ENCODE measurements at places on chromosomes 5 and 9. TPM values are rescaled to one million over a fixed set of nuclear protein-coding genes. Genes with fewer than 3 reads are reported as not detected.

DNA sequence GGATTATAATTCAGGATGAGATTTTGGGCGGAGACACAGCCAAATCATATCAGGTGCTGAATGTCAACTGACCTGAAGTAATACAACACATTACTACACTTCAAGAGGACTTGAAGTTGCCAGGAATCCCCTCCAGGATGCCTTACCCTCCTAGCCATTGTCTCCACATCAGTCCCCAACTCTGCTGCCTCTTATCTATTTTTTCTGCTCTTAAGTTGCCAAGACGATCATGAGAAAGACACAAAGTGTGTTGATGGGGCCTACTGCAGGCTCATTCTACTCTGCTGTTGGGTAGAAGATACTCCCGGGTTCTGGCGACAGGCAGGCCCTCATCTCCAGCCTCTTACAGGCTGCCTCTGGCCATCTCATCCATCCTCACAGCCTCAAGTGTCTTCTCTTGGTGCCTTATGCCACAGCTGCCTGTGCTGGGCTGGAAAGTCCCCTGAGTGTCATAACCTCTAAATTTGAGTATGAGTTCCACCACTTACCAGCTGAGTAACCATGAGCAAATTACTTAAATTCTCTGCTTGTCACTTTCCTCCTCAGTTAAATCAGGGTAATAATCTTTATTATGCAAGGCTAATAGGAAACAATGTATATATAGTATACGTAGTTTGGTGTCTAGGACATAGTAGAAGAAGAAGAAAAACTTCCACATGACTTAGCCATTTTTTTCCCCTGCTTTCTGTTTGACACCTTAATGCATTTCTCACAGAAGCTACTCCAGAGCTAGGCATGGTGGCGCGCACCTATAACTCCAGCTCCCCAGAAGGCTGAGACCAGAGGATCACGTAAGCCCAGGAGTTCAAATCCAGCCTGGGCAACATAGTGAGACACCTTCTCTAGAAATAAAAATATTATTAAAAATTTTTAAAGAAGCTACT is 73.0 kb upstream of the SNX2 start:
- DNase-seq, result no peak

DNA sequence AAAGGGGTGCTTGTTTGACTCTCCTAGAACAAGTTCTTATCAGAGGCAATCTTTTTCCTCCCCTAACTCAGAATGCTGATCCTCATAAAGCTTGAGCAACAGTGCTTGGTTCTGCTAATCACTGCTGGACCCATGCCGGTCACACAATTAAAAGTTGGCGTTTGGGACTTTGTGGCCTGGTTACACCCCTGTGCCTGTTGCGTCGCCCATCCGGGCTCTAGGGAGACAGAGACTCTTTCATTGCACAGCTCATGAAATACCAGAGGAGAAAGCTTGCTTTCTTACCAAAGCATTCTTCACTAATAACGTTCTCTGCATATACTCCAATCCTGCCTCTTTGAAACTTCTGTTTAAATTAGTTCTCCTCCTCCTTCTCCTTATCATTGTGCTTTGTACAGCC is 301.1 kb downstream of the NR3C1 start:
- DNase-seq, result no peak

- DNase-seq, result no peak
Measured at GRCh38 chr9:91663858-91664257, 240.2 kb upstream of the NFIL3 start.

- no peak for DNase-seq
Measured at GRCh38 chr5:103546858-103547257, 15.7 kb downstream of the NUDT12 start.

HSPB3 gene
- not detected for total RNA-seq

DNA sequence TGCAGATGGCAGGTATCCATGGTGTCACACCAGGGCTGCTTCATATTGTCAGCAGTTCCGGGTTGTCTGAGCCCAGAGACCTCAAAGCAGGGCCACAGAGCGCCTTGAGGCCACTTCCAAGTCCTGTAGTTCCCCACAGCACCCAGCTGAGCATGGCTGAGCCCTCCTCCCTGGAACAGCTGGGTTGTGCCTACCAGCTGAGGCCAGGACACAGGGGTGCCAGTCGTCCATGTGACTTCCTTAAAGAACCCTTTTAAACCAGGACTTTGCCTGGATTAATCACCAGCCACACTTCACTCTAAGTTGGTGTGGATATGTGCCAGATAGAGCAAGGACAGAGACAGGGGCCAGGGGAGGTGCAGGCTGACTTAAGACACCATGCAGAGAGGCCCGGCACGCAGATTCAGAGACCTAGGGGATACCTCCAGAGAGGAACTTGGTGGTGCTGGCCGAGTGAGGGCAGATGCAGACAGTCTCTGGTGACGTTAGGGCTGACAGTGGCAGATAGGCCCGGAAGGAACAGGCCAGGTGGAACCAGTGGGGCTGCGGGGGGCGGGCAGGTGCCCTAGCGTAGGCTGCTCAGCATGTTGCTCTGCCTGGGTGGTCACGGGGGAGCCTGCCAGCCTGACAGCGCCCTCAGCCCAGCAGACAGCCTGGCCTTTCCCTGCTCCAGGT is 142.7 kb downstream of the CACNA1B start:
- no peak for DNase-seq

PLPP7 gene
- total RNA-seq, result 6.6 TPM

DNA sequence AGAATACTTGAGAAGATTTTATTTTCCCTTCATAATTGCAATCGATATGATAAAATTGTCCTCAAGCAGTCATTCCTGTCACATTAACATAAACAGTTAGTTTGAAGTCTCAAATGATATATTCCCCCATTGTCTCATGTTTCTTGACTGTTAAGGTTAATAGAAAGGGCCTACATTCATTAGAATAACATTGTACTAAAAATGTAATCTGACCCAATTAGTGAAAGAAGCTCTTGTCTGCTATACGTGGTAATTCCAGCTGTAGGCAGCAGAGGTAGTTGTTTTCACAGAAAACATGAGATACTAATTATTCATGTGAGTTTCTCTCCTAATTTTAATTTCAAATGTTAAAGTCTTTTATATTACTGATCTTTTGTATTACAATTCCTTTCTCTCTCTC is 25.9 kb upstream of the AP3B1 start:
- no peak for DNase-seq

GRCh38 chr5:151344088-151344487 is 3.3 kb downstream of the SLC36A2 start:
- DNase-seq, result no peak

DNA sequence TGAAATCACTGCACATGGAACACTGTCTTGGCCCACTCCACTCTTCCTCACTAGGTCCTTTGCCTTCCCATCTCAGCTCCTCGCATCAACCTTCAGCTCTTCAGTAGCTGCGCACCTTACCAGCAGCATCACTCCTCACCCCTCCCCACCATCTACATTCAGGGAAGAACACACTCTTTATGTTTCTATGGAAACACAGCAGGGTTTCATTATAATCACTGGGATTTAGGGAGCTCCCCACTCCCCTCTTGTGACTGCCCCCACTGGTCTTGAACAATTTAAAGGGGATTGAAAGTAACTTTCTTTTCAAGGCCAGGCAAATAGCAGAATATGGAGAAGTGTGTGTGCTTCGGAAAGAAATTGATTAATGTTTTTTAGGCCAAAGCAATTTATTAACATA is 111.2 kb downstream of the INSYN2B start:
- DNase-seq, result no peak

- DNase-seq, result no peak
Measured at GRCh38 chr5:132510076-132510475, 19.5 kb upstream of the IRF1 start.

DNA sequence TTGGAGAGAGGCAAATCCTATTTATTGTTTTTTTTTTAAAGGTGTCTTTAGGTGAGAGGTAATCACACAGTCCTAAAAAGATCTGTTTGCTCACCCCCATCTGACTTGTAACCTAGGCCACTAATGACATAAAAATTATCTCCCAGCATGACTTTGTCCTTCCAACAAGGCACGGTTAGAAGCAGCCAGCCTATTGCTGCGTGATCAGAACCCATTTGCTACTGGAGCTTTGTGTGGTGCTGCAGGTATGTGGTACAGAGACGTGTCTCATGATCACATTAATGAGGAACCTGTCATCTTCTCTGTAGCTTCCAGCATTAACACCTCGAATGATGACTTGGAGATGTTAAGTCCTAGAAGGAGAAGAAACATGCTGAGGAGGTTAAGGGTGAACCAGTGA is 555.8 kb upstream of the TLE4 start:
- DNase-seq, result no peak

DNA sequence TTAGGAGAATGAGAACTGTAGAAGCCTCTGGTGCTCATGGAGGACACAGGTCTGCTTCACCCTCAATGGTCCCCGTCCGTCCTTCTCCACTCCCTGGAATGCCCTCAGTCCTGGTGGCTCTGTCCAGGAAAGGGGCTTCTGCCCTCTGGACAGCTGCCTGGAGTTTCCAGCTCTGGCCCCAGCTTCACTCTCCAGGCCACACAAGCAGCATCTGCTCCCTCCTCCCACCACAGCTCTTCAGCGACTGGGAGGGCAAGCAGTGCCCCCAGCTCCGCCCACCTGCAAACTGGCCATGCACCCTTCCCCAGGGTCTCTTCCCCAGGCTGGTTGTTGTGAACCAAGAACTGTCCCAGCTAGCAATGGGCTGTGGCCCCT is 4.7 kb downstream of the SARDH start:
- no peak for DNase-seq

SPINK4 gene
- total RNA-seq, result not detected

SLC9A3 gene
- total RNA-seq, result 1.8 TPM

ENHO gene
- 27.1 TPM for total RNA-seq

FAM221B gene
- total RNA-seq, result not detected

GRCh38 chr9:126623667-126624478 is 10.1 kb downstream of the LMX1B start:
- no peak for DNase-seq
